ENCODE measurements at places on chromosomes 16 and 17.

- DNase-seq, result no peak
These were observed 83.9 kb upstream of the HSBP1 start for GRCh38 chr16:83723901-83724300.

DNA sequence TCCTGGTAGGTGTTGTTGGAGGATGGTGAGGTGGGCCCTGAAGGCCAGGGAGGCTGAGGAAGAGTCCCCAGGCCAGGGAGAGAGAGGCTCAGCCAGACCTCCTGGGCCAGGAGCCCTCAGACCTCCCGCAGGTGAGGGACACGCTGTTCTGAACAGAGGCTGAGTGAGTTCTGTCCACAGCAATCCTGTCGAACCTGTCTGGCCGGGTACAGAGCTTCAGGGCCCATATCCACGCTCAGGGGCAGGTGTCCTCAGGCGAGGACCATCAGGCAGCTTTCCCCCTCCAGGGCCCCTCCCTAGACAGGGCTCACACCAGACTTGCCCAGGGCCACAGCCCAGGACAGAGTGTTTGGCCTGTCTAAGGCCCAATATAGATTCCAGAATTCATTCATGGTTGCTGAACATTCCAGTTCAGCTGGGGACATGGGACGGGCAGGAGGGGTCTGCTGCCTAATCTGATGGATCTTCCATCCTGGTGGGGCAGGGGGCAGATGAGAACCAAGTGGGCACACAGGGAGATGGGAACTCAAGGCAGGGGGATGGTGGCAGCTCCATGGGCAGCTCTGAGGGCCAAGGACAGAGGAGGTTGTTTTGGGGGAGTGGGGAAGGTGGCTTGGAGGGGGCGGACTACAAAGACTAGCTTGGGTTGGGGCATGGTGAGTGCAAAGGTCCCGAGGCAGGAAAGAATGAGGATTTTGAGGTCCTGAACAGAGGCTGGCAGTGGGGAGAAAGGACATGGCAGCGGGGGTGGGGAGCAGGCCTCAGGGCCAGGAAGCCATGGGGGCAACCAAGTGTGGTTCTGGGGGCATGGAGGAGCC, 23.4 kb upstream of the MPRIP start:
- DNase-seq, result no peak

DNA sequence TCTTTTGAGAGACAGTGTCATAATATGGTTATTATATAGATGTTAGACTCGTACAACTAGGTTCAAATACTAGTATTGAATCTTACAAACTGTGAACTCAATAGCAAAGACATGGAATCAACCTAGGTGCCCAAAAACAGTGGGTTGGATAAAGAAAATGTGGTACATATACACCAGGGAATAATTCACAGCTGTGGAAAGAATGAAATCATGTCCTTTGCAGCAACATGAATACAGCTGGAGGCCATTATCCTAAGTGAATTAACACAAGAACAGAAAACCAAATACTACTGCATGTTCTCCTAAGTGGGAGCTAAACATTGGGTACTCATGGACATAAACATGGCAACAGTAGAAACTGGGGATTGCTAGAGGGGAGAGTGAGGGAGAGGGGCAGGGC, 8.1 kb downstream of the PHKB start:
- no peak for DNase-seq

DNA sequence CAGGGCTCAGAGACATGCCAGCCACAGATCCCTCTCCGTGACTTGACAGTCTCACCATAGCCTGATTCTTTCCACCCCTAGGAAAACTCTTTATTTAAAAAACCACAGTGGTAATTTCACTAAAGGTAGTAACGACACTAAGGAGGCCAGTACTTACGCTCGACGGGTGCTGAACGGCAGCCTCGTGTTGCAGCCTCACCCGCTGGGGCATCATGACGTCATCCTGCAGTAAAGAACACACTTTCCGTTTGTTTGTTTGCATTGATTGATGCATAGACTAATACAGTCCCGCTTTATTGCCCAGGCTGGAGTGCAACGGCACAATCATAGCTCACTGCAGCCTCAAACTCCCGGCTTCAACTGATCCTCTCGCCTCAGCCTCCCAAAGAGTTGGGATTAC, 65.1 kb upstream of the METRNL start:
- DNase-seq, result no peak

DNA sequence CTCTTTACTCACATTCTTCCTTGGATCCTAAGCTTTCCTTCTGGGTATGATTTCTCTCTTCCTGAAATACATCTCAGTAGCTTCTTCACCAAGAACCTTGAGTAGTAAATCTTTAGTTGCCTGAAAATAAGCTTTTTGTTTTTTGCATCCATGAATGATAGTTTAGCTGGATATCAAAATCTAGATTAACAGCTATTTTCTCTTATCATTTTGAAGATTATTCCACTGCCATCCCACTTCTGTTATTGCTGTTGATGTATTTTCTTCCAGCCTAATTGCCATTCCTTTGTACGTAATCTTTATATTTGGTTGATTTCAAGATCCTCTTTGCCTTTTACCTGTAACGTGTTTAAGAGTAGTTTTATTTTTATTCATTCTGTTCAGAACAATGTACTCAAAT, 7.6 kb upstream of the FBXO39 start:
- DNase-seq, result no peak

- DNase-seq, result no peak
These were observed 10.5 kb upstream of the METRNL start for GRCh38 chr17:83068641-83069570.

- DNase-seq, result no peak
These were observed 28.9 kb downstream of the CMIP start for GRCh38 chr16:81473558-81473957.

- DNase-seq, result no peak
These were observed 468.8 kb upstream of the DYNLRB2 start for GRCh38 chr16:80071964-80072456.

GRCh38 chr16:27515874-27516353, 33.8 kb downstream of the GTF3C1 start:
- DNase-seq, result peak; percentile 27

DNA sequence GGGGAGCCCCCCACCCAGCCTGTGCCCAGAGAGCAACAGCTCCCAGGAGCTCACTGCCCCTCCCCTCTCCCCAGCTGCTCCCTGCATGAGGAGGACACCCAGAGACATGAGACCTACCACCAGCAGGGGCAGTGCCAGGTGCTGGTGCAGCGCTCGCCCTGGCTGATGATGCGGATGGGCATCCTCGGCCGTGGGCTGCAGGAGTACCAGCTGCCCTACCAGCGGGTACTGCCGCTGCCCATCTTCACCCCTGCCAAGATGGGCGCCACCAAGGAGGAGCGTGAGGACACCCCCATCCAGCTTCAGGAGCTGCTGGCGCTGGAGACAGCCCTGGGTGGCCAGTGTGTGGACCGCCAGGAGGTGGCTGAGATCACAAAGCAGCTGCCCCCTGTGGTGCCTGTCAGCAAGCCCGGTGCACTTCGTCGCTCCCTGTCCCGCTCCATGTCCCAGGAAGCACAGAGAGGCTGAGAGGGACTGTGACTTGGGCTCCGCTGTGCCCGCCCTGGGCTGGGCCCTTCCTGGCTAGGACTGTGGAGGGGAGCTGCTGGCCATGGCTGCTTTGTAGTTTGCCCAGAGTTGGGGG, 584 bp downstream of the TCAP start:
- no peak for DNase-seq

- DNase-seq, result no peak
These were observed 412 bp downstream of the EPN2 start for GRCh38 chr17:19237389-19238166.

DNA sequence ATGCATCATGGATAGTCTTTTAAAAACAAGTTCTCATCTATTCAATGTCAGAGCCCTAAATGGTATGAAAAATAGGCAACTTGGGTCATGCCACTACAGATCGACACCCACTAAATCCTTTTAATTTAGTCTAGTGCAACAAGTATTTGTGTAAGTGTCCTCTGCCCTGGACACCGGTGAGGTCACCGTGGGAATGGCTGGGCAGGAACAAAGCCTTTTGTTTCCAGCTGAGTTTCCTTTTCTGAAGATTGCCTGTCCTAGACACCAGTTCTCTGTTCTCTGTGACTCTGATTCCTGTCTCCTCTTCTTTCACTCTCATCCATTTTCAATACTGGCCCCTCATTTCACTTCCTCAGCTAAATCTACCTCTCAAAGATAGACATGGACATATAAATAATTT, 446.5 kb downstream of the MAF start:
- DNase-seq, result no peak

- DNase-seq, result no peak
These were observed 193.7 kb downstream of the C16orf95 start for GRCh38 chr16:87123356-87124001.

DNA sequence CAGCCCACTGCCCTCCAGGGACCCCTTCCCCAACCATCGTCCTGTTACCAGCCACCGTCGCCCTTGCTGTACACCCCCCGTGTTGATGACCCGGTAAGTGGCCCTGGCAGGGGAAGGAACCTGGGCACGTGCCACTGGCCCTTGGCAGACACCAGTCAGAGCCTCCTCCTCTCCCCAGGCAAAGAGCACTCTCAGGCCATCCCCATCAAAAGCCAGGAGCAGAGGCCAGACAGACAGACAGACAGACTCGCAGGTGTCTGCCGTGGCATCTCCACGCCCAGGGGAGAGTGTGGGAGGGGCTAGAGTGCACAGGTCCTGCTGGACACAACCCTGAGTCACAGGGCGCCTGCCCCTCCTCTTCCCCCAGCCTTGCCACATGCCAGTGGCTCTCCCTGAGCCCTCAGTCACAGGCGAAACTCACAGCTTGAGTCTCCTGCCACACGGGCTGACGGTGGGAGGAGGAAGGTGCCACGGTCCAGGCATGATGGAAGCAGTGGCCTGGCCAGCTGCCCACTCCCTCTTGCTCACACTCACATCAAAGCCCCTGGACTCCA, 7.8 kb downstream of the CLCN7 start:
- DNase-seq, result no peak

GRCh38 chr17:82998637-82999036, 80.8 kb upstream of the METRNL start:
- no peak for DNase-seq

GRCh38 chr16:71746442-71747046, 22.0 kb upstream of the PHLPP2 start:
- DNase-seq, result peak; percentile 80

GRCh38 chr17:45293413-45294211, 23.2 kb downstream of the MAP3K14 start:
- no peak for DNase-seq

GRCh38 chr16:29876217-29876593, 13.2 kb upstream of the CDIPT start:
- no peak for DNase-seq

- no peak for DNase-seq
These were observed 850 bp downstream of the GINS3 start for GRCh38 chr16:58393138-58393504.

- no peak for DNase-seq
These were observed 64.1 kb downstream of the RMI2 start for GRCh38 chr16:11409398-11409797.

- DNase-seq, result peak; percentile 77
These were observed 22.7 kb downstream of the GGA3 start for GRCh38 chr17:75238684-75239191.

- no peak for DNase-seq
These were observed 5.0 kb upstream of the HOXB9 start for GRCh38 chr17:48630925-48631692.

- peak; percentile 40 for DNase-seq
These were observed 10.8 kb upstream of the SLC46A1 start for GRCh38 chr17:28416703-28417311.

Measured in hematopoietic multipotent progenitor cell treated with erythropoietin and hydrocortisone succinate and interleukin-3 and kit ligand, for 15 days (in vitro differentiated cells).